ENCODE measurements at places on chromosomes 1 and 21.
A peak's percentile ranks its signal among the peaks of the same experiment; 100 is the strongest.

DNA sequence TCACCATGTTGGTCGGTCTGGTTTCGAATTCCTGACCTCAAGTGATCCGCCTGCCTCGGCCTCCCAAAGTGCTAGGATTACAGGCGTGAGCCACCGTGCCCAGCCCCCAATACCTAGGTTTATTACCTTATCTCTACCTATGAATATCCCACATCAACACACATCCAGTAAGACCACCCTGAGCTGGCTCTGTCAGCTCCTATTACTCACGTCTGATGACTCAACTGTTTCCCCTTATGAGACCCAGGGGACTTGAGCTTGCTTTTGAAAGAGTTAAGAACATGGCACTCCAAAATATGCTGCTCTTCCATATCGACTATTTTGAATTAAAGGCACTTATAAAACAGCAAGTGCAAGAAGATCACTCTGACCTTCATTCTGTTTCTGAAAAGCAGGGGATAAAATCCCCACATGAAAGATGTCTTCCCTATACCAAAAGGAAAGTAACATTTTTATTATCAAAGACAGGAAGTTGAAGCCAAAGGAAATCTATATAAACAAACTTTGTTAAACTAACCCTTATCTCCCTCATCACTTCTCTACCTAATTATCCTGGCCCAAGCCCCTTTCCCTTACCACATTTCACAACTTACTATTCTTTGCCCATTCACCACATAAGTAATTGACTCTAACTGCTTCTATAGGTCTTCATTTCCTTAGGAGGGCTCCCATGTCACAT, 41.3 kb upstream of the OSBPL9 start:
- DNase-seq = no peak

- DNase-seq = no peak
Observed at GRCh38 chr1:8404460-8405370, 86.8 kb downstream of the SLC45A1 start.

GRCh38 chr1:177077006-177077405, 87.5 kb downstream of the ASTN1 start:
- no peak for DNase-seq

DNA sequence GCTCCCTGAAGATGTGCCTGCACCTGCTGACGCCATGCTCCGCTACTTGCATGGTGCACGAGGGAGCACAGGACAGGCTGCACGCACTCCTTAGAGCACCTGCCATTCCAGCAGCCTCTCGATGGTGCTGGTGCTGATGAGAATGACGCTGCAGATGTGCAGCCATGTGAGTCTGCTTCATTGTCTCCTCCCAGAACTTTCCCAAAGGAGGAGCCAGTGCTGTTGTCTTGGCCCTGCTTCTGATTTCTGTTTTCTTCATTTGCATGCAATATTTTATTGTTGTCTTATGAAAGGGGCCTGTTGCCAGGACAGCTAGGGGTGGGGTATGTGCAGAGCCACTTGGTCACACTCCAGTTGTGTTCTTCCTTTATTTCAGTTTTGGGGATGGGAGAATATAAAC, 70.1 kb downstream of the PCBP3 start:
- no peak for DNase-seq

DNA sequence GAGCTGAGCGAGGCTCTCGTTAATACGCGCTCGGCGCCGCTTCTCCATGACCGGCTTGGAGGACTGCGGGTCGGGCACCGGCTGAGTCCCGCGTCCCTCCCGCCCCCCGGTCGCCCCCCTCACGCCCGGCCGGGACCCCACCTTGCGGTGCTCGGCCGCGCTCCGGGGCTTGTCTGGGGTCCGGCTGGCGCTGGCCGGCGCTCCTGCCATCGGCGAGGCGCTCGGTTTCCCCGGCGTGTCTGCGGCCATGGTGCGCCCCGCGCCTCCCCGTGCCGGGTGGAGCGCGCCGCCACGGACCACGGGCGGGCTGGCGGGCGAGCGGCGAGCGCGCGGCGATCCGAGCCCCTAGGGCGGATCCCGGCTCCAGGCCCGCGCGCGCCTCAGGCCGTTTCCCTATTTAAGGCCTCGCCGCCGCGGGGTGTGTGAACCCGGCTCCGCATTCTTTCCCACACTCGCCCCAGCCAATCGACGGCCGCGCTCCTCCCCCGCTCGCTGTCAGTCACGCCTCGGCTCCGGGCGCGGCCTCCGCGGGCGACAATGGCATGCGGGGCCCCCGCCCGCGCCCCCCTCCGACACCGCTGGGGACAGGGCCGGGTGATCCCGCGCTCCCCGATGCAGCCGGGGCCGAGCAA, at the start of gene HES4:
Gene HES4 (minus strand): TSS at position 373 of the 632 bp plus-strand sequence. CDS start 124 bp downstream, at position 249.
- peak; percentile 97 for DNase-seq
